ENCODE measurements at places on chromosomes 6 and 20. TPM values are rescaled to one million over a fixed set of nuclear protein-coding genes. Genes with fewer than 3 reads are reported as not detected.

- H3K4me3 ChIP-seq = no peak overlapping the region
- no peaks in the 10 kb centered on the region for H3K4me1 ChIP-seq
- H3K27ac ChIP-seq = no peak overlapping the region
- no peaks in the 10 kb centered on the region for H3K27me3 ChIP-seq
- H3K36me3 ChIP-seq = no peaks in the 10 kb centered on the region
Observed at GRCh38 chr6:61809004-61809595, 476.9 kb downstream of the KHDRBS2 start.

- no peak for DNase-seq
- no peaks in the 10 kb centered on the region for H3K36me3 ChIP-seq
- H3K4me3 ChIP-seq = no peak overlapping the region
- no peaks in the 10 kb centered on the region for H3K27me3 ChIP-seq
Observed at GRCh38 chr6:10513544-10513943, 7.6 kb upstream of the GCNT2 start.

DNA sequence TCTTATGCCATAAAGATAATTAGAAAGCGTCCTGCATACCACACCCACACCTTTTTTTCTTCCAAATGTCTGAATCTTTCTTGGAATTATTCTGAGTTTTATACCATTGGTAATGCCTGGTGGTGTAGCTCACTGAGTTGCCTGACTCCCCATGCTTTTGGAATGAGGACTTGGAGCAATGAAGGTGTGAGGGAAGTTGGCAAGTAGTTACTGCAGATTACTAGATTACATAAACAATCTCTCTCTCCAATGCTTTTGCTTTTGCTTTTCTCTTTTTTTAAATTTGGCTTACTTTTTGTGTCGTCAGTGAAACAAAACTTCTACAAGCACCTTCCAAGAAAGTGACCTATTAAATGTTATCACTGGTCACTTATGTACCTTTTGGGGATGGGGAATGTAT is 406.1 kb upstream of the SOX4 start:
- no peaks in the 10 kb centered on the region for H3K27me3 ChIP-seq
- H3K27ac ChIP-seq = no peak overlapping the region
- H3K4me1 ChIP-seq = no peaks in the 10 kb centered on the region
- no peak for DNase-seq

GRCh38 chr6:63888416-63888815 is 252.8 kb downstream of the PHF3 start:
- H3K36me3 ChIP-seq = no peaks in the 10 kb centered on the region
- no peak overlapping the region for H3K4me3 ChIP-seq
- no peak overlapping the region for H3K27ac ChIP-seq
- no peaks in the 10 kb centered on the region for H3K4me1 ChIP-seq
- no peaks in the 10 kb centered on the region for H3K27me3 ChIP-seq

- no peak for DNase-seq
- no peak overlapping the region for H3K4me3 ChIP-seq
- peak overlapping the region; percentile 74 for H3K27ac ChIP-seq
- peaks cover 40% of the 10 kb centered on the region for H3K4me1 ChIP-seq
Observed at GRCh38 chr20:41234041-41234440, 83.5 kb downstream of the ZHX3 start.

DNA sequence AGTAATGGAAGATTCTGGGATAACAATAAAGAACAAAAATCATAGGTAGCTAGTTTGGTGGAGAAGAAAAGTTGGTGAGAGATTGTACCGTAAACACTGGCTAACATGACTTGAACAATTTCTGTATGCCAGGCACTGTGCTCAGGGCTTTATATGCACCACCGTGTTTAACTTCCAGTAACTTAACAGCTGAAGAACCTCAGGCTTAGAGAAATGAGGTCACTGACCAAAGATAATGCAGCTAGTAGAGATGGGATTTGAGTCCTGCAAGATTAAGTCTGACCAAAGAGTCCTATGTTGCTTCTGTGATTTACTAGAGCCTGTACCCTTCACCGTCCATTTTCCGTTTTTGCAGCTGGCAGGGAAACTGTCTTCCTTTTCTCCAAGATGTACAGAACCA is 2.7 kb downstream of the CSTF1 start:
- no peak overlapping the region for H3K27ac ChIP-seq
- no peak for DNase-seq
- H3K4me1 ChIP-seq = peaks cover 24% of the 10 kb centered on the region
- no peak overlapping the region for H3K4me3 ChIP-seq

DNA sequence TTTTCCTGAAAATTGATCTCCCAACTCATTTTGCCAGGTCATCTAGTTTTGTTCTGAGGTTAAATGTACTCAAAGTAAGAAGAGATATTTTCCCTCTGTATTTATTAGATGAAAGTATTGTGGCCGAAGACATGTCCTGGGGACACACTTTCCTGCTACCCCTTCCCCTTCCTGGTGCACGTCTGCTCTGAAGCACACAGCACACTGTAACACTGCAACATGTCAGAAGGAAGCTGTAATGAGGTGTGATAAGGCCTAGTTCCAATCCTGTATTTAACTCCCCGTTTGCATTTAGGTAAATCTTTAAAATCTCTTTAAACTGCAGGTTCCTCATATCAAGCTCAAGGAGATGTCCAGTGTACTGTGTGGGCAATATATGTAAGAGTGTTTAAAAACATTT is 99.4 kb downstream of the HDGFL1 start:
- H3K36me3 ChIP-seq = no peaks in the 10 kb centered on the region
- no peak for DNase-seq
- H3K27me3 ChIP-seq = no peaks in the 10 kb centered on the region
- no peak overlapping the region for H3K27ac ChIP-seq
- H3K4me1 ChIP-seq = no peaks in the 10 kb centered on the region
- H3K4me3 ChIP-seq = no peak overlapping the region

- DNase-seq = no peak
- H3K27me3 ChIP-seq = no peaks in the 10 kb centered on the region
- no peaks in the 10 kb centered on the region for H3K4me1 ChIP-seq
- H3K4me3 ChIP-seq = no peak overlapping the region
- H3K27ac ChIP-seq = no peak overlapping the region
- H3K36me3 ChIP-seq = no peaks in the 10 kb centered on the region
Observed at GRCh38 chr6:20266851-20267608, 54.8 kb upstream of the MBOAT1 start.

GRCh38 chr20:46057856-46058598 is 29.0 kb downstream of the SLC12A5 start:
- peaks cover 30% of the 10 kb centered on the region for H3K4me1 ChIP-seq
- no peaks in the 10 kb centered on the region for H3K36me3 ChIP-seq
- peak; percentile 56 for DNase-seq
- H3K4me3 ChIP-seq = peak overlapping the region; percentile 15
- no peak overlapping the region for H3K27ac ChIP-seq

DNA sequence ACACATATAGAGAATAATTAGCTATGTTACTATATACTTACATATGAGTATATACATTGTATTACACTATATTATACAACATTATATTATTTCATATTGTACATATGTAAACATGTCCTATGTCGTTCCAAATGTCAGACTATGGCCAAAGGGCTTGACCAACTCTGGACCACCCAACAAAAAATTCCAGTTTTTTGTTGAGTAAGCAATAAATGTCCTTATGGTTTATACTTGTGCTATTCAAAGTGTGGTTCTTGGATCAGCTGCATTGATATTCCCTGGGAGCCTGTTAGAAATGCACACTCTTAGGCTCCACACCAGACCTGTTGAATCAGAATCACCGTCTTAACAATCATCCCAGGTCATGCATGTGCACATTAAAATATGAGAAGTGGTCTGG is 225.4 kb upstream of the ZFP64 start:
- no peaks in the 10 kb centered on the region for H3K27me3 ChIP-seq
- H3K27ac ChIP-seq = no peak overlapping the region
- no peak overlapping the region for H3K4me3 ChIP-seq
- no peaks in the 10 kb centered on the region for H3K36me3 ChIP-seq
- no peak for DNase-seq

DNA sequence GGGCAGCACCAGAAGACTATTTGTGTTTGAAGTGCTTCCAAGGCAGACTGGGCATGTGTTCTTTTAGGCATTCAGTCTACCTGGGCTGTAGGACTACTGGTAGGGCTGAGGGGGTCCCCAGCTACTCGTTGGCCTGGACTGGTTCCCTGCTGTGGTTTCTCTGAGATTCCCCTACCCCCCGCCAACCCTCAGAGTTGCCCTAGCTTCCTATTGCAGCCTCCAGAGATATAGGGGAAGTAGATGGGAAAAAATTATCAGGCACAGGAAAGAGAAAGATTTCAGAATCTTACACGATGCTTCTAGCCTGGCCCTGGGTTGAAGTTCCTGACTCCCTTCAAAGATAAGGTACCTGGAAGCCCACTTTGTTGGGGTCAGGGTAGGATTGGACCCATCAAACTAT is 22.5 kb downstream of the BRPF3 start:
- H3K27me3 ChIP-seq = no peaks in the 10 kb centered on the region
- no peak for DNase-seq

GRCh38 chr6:165640806-165641205 is 22.2 kb downstream of the PDE10A start:
- no peaks in the 10 kb centered on the region for H3K4me1 ChIP-seq
- H3K27me3 ChIP-seq = no peaks in the 10 kb centered on the region
- H3K27ac ChIP-seq = no peak overlapping the region

DNA sequence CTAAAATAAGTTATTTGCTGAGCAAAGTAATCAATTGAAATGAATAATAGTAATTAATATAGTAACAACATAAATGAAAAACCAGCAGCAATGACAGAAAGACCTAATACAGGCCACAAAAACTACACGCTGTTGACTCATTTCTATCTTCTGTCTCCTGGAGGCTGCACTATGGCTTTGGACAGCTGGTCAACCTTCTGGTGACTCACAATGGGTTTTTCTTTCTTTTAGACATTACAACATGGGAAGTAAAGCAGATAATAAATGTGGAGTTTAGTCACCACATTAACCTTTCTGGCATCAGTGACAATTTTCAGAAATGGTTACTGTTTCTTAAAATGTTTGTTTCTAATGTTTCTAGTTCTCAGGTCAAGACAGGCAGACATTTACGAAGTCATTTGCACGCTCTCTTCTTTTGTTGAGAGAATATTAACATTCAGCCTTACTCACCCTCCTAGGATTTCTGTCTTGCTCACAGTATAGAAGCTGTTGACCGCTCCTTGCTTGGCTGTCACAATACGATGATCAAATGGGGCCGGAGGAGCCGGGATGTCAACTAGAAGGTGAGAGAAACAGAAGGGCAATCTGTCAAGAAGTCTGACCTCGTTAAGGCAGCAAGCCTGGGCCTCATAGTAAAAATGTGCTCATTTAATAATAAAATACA is 62.2 kb downstream of the MYLK4 start:
- no peak overlapping the region for H3K4me3 ChIP-seq
- no peak for DNase-seq
- H3K27me3 ChIP-seq = no peaks in the 10 kb centered on the region
- no peaks in the 10 kb centered on the region for H3K36me3 ChIP-seq

- no peak overlapping the region for H3K4me3 ChIP-seq
- no peaks in the 10 kb centered on the region for H3K36me3 ChIP-seq
- peaks cover 36% of the 10 kb centered on the region for H3K4me1 ChIP-seq
- H3K27me3 ChIP-seq = no peaks in the 10 kb centered on the region
Observed at GRCh38 chr6:109050447-109051102, 44.1 kb downstream of the SESN1 start.

- no peak overlapping the region for H3K27ac ChIP-seq
- H3K4me1 ChIP-seq = no peaks in the 10 kb centered on the region
- H3K36me3 ChIP-seq = peaks cover 40% of the 10 kb centered on the region
- H3K4me3 ChIP-seq = no peak overlapping the region
- no peaks in the 10 kb centered on the region for H3K27me3 ChIP-seq
Observed at GRCh38 chr20:34458631-34459030, 57.6 kb upstream of the DYNLRB1 start.

The GSTA1 gene
- 1.7 TPM for total RNA-seq

The C6orf132 gene
- total RNA-seq = 78.6 TPM

The EPB41L1 gene
- 54.8 TPM for total RNA-seq

The PGBD1 gene
- total RNA-seq = 5.2 TPM

The AVP gene
- total RNA-seq = not detected

The GNRH2 gene
- not detected for total RNA-seq

The C20orf144 gene
- not detected for total RNA-seq

The CD40 gene
- total RNA-seq = 24.6 TPM

The DLK2 gene
- total RNA-seq = 3.9 TPM

The MAPK13 gene
- 21.9 TPM for total RNA-seq

Data from vagina (tissue), 2 donors.